ENCODE measurements at places on chromosomes 6 and 20.

GRCh38 chr20:711576-711975, 36.0 kb upstream of the SCRT2 start:
- no peak for DNase-seq

DNA sequence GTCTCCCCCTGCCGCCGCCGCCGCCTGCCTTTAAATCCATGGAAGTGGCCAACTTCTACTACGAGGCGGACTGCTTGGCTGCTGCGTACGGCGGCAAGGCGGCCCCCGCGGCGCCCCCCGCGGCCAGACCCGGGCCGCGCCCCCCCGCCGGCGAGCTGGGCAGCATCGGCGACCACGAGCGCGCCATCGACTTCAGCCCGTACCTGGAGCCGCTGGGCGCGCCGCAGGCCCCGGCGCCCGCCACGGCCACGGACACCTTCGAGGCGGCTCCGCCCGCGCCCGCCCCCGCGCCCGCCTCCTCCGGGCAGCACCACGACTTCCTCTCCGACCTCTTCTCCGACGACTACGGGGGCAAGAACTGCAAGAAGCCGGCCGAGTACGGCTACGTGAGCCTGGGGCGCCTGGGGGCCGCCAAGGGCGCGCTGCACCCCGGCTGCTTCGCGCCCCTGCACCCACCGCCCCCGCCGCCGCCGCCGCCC, 474 bp downstream of the CEBPB start:
- DNase-seq: no peak

- DNase-seq: no peak
These were observed at the start of gene CCR6 for GRCh38 chr6:167122827-167123657. Gene CCR6, plus strand, starts transcription at chr6:167123096. Its CDS starts 13,039 bp downstream, at chr6:167136135.

DNA sequence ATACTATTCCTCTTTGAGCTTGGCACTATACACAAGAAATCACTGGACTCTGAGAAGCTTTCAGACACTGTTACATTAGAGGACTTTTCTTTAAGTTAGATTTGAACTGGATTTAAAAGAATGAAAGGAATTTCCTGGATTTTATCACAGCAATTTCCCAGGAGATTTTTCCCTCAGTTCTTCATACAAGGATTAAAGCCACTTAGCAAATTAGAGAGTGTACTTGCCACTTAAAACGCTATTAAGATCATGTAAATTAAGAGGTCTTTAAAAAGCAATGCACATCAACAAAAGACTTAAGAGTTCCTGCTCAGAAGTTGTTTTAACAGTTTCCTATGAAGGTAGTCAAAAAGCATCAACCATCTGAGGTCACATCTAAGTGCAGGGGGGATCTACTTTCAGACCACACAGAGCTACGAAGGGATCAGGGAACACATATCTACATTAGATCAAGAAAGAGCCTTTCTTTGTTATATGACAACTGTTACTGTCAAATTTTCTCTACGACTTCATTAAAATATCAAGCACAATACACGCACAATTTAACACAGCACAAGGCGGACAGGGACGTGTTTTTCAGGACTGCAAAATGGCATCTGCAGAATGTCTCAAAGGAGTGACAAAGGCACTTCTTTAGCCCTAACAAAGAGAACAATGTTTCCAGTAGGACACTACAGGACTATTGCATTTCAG, 65.8 kb downstream of the EPB41L2 start:
- DNase-seq: peak; percentile 72

GRCh38 chr6:33568826-33569570, 11.1 kb downstream of the BAK1 start:
- no peak for DNase-seq

GRCh38 chr6:12030993-12031550, 19.0 kb downstream of the HIVEP1 start:
- DNase-seq: no peak

DNA sequence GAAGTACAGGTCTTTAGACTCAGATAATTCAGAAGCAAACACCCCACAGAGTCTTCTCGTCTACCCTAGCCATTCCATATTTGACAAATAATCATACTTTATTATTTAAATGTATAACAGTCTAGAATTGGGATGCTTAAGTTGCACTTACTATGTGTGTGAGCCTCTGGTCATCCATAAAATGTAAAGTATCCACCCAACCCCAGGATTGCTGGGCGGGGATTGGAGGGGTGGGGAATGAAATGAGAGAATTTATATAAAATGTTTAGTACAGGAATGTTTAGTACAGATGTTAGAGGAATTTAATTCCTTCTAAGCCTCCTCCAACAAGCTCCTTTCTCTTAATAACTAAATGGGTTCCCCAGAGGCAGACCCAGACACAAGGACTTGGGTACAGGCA, 16.9 kb downstream of the BNIP5 start:
- DNase-seq: no peak

GRCh38 chr6:108760126-108761050, 87.8 kb upstream of the ARMC2 start:
- DNase-seq: peak; percentile 39

GRCh38 chr6:31784098-31784925, 7.2 kb upstream of the VWA7 start:
- DNase-seq: no peak

DNA sequence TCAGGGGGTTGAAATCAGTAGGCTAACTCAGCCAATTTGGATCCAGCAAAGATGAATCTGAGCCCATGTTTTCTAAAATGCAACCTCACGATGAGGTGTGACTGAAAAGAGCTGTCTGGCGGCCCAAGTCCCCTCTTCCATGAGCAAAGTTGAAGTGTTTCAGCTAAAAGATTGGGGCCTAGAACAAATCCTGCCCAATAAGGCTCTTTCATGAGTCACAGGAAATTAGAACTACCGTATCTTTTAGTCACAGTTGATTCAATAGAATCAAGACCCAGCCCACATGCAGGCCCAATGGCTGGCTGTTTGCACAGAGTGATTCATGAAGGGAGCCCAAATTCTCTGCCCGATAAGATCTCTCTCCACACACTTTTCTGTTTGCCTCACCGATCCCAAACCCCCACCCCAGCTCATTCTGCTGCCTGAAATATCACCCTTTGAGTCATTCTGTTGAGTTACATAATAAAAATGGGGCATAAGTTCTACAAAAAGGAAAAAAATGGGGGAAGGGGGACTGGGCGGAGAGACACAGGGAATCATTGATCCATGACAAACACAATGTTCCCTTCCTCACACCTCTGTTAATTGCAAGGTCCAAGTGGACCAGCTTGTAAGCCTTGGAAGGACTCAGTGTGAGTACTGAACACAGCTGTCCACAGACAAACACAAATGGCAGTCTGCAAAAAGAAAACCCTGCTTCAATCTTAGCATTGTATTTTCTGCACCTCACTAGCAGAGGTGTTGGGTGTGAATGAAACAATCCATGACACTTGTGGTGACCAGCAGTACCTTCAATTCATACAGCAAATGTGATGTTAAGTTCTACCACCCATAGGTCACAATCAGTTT, 13.8 kb downstream of the FOXQ1 start:
- DNase-seq: peak; percentile 98

DNA sequence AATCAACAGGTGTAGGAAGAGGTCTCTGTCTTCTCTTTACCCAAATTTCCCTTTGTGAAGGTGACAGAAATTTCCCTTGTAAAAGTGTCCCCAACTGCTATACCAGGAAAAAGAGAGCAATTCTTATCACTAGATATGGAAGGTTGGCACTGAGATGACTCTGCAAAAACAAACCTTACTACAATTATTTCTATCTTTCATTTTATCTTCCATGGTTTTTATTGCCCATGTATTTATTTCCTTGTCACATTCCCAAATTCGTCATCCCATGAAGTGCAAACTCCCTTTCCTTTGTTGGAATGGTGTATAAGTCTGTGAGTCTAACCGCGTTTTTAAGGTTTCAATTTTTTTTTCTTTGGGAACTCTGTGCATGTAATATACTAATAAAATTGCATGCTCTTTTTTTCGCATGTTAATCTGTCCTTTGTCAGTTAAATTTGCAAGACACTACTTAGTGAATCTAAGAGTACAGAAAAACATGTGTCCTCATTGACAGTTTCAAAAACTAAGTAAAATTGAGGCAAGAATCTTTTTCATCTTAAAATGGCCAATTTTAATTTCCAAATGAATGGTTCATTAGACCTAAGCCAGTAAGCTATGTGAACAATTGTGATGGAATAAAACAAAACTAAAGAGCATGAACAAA, 35.4 kb upstream of the HFE start:
- DNase-seq: no peak

DNA sequence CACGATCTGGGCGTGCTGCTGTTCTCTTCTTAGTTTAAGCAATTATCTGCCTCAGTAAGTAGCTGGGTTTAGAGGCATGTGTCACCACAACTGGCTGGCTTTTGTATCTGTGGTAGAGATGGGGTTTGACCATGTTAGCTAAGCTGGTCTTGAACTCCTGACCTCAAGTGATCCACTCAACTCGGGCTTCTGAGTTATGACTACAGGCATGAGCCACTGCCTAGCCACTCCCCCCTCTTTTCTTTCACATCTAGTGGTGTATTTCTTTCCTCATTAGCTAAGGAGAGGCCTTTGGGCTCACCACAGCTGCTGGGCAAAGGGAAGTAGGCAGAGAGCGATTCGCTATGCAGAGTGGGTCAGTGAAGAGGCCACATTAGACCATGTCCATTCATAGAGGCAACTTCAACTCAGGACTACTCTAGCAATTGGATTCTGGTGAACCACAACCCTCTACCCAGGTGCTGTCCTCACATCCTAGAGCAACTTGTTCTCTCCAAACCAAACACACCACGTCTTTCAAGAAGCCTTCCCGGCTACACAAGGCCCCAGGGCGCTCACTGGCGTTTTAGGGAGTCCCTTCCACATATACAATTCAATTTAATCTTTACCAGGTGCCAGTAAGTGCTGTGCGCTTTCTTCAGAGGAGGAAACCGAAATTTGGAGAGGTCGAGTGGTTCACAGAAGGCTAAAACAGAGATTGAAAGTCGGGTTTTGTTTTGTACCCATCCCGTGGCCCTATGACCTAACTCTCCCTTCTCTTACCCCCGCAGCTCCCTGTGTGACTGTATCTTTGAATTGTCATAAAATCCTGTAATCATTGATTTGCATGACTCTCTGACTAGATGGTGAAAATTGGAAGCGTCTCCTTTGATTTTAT, 26.5 kb upstream of the GFOD1 start:
- DNase-seq: no peak

GRCh38 chr20:46324960-46325703, 16.8 kb upstream of the CDH22 start:
- peak; percentile 23 for DNase-seq

GRCh38 chr6:25132934-25133333, 146.2 kb upstream of the CARMIL1 start:
- DNase-seq: no peak

DNA sequence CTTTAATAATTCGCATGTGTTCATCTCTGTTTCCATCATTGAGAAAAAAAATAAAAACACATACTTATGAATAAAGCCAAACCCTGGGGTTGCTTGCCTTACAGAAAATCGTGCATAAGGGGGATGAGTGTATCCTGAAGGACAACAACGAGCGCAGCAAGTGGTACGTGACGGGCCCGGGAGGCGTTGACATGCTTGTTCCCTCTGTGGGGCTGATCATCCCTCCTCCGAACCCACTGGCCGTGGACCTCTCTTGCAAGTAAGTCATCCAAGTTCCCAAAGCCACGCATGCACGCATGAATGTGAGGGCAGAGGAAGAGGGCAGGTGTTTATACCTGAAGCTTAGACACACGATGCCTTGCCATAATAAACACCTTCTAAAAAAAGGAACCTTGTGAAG, 20.9 kb upstream of the SNRNP48 start:
- no peak for DNase-seq

DNA sequence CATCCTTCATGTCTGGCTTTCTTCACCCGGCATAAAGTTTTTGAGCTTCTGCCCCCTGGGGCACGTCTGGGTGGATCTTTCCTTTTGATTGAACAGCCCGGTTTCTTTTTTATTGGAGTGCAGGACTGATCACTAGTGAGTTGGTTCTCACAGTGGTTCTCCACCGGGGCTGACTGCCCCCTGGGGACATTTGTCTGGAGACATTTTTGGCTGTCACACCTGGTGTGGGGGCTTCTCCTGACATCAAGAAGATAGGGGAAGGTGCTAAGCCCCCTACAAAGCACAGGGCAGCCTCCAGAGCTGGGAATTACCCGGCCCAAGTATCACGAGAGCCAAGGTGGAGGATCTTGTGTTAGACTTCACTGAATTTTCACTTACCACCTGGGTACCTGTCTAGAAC, 25.7 kb upstream of the IRF4 start:
- DNase-seq: no peak

DNA sequence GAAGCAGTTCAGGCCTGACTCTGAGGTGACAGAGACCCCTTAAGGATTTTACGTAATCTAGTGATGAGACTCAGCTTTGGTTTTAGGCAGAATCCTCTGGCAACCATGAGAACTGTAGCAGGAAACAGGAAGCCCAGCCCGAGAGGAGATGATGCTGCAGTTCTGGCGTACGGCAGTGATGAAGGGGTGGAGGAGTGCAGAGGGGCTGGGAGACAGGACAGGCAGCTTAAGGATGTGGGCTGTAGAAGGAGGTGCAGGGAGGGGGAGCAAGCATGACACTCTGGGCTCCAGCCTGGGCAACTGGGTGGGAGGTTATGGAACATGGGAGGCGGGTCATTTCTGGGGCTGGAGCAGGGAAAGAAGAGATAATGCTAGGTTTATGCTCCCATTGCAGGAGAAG, 67.1 kb downstream of the LRFN2 start:
- DNase-seq: no peak

DNA sequence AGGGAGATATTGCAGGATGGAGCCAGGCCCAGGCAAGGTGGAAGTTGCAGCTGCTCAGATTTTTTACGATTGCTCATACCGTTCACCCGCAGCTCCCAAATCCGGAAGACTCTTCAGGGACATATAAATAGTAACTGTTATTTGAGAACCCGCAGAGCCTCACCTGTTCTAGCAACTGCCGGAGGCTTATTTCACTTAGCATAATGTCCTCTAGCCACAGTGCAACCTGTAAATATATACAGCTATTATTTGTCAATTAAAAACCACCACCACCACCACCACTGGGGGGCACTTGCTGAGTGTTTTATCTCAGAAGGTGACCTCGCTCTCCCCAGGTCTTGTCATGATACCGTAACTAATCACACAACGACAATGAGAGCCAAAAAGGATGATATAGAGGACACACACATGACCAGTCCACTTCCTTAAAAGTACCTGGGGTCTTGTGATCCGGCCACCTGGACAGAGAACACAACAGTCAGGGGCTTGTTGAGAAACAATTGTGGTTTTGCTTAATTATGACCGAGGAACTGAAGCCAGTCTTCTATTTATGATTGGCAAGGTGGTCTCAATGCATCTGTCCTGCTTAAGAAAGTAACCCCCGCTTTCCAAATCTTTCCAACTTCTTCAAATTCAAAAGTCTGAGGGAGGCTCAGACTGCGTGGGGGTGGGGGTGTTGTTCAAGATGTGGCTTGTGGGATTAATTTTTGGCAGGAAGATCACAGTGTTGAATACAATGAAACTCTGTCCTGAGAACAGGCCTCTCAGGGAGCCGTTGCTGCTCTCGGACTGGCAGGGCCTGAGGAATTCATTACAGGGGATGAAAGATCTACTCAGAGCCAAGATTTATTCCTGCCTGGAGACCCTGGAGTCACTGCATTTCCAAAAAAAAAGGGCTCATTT, 107.7 kb upstream of the PRND start:
- DNase-seq: peak; percentile 87

- no peak for DNase-seq
These were observed 43.1 kb downstream of the FOXC1 start for GRCh38 chr6:1652842-1653241.

GRCh38 chr6:26380256-26380655, 2.7 kb upstream of the BTN2A2 start:
- DNase-seq: no peak
